ENCODE measurements at places on chromosomes 1 and 21.

- no peak for DNase-seq
These were observed 10.4 kb downstream of the NR5A2 start for GRCh38 chr1:200037904-200038303.

- no peak for DNase-seq
These were observed 1.7 kb upstream of the MRPS15 start for GRCh38 chr1:36465731-36466369.

DNA sequence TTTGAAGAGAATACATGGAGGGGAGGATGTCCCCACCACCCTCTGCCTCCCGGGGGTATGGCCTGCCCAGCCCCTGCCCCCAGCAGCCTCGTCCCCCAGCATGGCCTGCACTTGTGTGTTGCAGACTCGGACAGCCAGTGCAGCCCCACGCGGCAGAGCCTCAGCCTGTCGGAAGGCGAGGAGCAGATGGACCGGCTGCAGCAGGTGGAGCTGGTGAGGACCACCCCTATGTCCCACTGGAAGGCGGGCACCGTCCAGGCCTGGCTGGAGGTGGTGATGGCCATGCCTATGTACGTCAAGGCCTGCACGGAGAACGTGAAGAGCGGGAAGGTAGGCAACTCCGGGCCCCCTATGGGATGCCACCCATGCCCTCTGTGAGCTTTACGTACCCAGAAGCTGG lies 59.5 kb upstream of the TMEM51 start:
- DNase-seq = no peak

DNA sequence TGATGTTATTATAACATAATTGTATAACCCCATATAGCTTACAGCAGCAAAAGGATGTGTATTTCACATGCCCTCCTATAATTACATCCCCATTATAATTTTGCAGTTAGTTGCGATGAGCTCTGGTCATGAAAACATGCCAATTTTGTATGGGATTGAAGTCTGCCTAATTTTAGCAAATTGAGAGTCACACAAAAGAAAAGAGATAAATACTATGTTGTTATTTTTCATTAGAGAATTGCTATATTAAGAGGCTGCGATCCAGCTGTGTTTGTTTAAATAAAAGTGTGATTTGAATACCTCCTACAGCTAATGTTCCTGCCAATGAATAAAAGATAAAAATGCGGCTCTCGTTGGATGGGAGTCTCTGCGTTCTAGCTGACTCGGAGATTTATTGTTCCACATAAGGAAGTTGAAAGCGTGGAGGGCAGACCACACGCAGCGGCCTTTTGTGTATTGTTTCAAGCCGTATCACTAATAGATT lies 461.0 kb upstream of the NFIA start:
- DNase-seq = peak; percentile 41

- DNase-seq = peak; percentile 83
These were observed 36.4 kb upstream of the BCL9 start for GRCh38 chr1:147504801-147505311.

DNA sequence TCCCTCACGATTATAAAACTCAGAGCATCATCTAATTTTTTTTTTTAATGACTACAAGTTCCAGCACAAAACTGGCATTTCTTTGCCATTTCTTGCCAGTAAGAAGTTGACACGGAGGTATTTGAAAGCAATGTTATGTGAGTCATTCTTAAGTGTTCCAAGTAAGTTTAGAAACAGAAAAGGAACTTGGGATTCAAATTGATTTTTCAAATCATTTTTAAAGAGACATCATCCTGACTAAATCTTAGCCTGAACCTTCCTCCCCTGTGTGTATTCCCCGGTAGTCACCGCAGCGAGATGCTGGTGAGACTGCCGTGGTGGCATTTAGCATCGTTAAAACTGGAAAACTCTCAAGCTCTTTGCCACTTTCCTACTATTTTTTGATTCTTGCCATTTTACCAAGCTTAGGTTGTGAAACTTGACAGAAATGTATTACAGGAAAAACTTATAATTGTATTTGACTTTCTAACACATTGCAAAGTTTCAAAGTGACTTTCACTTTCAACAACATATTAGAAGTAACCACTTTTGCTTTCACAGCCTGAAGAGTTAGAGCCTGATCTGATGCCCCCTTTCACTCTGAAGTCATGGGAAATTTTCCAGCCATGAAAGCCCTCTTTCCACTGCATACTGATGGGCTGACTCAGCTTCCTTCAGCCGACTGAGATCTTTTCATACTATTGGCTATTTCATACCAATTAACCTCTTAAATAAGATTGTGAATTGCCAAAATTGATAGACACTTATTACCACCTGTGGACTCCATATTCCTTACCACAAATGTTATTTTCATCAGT lies 61.4 kb downstream of the OLFML2B start:
- DNase-seq = peak; percentile 94

DNA sequence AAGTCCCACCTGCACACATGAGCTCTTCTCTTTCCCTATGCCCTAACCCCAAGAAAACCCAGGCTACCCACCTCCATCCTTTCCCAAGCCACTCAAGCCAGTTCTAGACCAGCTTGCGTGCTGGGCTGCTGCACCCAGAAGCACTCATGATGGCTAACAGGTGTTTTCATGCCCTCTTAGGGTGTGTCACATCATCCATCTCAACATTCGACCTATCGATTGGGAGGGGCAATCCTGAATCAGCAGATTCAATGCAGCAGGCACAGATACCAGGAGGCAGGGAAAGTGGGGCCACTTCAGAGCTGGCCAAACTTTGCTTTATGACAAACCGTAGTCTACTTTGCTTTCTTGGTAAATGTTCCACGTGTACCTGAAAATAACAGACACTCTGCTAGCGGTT lies 6.6 kb upstream of the PRMT2 start:
- DNase-seq = no peak

DNA sequence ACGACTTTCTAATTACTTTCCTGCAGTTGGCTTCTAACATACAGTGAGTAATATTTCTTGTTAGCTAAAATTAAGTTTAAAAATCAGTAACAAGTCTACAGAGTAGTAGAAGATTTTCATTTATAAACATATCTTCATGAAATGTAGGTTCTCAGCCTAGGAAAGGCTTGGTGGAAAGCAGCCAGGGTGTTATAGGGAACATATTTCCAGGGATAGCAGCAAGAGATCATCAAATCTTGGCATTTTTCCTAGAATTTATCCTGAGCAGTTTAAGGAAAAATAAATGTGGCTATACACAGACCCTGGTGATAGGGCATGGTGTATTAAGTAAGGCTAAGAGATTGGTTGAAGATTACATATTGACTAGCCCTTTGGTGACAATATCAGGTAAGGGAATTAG lies 203.5 kb upstream of the NEGR1 start:
- DNase-seq = no peak

DNA sequence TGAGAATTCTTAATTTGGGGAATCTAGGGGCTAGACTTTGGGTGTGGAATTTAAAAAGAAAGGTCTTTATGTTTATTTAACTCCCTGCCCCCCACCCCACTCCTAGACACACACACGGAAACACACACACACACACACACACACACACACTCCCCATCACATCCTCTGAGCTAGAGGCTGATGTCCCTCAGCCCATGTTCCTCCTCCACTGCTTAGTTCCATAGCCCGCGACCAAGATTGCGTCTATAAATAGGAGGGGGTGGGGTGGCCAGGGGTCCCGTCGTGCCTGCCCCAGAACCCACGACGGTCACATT lies 655 bp upstream of the KIRREL1 start:
- DNase-seq = no peak

GRCh38 chr1:119327450-119328155 lies 41.0 kb upstream of the HAO2 start:
- DNase-seq = peak; percentile 58

GRCh38 chr21:44480200-44481053 lies 25.1 kb downstream of the LRRC3 start:
- no peak for DNase-seq

All from astrocyte of the hippocampus (primary cell).